ENCODE measurements at places on chromosomes 11 and 22.

DNA sequence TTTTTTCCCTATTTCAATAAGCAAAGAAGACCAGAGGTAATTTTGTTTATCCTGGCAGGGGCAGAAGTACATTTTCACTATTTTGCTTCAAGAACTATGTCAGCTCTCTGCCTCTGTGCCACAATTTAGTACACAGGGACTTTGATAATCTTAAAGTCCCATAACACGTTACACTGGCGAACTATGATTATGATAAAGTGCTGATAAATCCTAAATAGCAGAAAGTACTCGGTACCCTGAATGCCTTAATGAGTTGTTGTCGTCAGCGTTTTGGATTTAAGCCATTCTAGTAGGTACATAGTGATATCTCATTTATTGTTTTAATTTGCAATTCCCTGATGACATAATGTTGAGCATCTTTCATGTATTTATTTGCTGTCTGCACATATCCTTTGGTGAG lies 16.6 kb upstream of the PHOX2A start:
- DNase-seq = no peak

- DNase-seq = no peak
Observed at GRCh38 chr11:122128146-122128545, 12.1 kb upstream of the BLID start.

DNA sequence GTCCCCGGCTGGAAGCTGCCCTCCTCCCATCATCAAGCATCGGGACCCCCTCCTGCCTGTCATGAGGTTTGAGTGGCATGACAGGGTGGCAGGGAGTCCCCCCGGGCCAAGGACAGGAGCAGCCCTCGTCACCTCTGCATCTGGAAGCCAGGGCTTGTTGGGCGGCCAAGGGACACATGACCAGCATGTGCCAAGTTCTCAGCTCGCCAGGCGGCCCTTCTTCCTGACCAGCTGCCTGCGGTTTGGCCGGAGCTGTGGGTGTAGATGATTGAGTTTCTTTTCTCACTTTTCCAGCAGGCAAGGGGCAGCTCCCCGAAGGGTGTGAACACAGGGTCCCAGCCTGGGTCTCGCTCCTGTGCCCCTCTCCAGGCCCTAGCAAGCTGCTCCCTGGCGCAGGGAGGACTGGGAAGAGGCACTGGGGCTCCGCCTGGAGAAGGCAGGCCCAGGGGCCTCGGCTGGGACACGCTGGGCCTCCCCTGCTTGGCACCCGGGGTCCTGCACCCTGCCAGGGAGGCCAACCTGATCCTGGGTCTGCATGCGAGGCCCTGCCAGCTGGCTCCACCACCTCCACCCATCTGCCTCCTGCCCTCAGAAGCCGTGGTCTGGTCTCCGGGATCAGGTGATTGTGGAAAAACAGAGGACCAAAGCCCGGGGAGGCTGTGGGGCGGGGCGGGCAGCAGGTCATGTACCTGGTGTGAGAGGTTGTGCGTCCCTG lies 13.4 kb downstream of the ARHGAP8 start:
- DNase-seq = no peak

DNA sequence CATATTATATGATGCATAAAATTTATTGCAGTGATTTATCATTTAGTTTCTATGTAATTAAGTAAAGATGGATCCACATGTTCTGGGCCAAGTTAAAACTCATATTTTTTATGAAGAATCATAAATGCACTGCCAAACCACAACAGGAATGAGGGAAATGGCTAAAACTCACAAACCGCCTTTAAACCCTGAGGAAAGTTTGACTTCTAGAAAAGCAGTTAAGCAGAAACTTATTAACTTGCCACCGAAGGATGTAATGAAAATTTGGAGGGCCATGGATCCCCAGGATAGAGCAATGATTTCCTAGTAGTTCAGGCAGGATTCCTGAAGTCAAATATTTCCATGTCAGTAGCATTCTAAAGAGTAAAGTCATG lies 218.3 kb upstream of the CTSC start:
- DNase-seq = no peak

- DNase-seq = no peak
Observed at GRCh38 chr11:133388260-133388659, 144.0 kb downstream of the OPCML start.

- peak; percentile 48 for DNase-seq
Observed at GRCh38 chr11:67373648-67374570, 511 bp upstream of the CLCF1 start.

DNA sequence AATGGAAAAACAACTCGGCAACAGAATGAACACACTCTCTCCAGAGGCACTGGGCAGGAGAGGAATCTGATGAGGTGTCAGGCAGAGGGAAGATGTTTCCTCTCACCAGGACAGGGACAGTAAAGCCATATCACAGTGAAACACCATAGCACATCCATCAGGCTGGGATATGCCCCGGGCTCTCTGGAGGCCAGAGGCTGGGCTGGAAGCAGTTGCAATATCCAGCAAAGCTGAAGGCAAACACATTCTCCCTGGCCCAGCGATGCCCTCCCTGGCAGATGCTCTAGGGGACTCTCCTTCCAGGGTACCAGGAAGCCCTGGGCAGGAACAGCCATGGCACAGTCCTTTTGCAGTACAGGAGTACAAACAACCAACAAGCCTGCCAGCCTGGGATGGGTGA lies 11.1 kb downstream of the RSPH14 start:
- DNase-seq = no peak

DNA sequence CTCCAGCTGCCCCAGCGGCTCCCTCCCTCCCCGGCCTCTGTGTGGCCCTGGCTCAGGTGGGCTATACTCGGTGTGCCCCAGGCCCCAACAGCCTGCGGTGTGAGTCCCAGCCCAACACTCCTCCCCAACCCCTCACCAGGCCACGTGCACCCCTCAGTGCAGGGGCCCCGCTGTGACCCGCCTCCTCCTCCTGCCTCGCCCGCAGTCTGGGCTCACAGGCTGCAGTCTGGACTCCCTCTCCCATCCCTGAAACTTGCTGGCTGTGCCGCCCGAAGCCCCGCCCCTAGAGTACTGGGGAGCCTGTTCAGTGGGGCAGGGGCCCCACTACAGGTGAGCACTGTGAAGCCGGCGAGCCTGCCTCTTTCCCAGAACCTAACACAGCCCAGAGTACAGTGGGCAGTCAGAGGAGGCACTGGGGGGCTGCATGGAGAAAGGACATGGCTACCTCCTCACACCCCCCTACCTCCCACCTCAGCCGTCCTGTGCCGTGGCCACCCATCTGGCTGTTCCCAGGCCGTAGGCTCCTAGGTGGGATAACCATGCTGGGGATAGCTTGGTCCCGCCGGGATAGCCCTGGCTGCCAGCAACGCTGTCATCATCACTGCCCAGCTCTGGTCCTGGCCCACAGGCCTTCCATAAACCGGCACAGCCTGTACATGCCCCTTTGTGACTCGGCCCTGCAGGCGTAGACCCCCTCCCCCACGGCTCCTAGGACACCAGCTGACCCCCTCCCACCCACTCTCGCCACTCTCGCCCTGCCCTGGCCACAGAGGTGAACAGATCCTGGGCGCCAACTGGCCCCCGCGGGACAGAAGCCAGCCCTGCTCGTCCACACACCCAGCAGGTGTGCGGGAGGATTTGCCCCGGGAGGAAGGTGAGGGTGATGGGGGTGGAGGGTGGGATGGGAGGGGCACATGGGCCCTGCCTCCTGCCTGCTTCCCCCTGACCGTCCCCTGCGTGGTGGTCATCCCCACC lies 29.7 kb downstream of the CELSR1 start:
- DNase-seq = no peak

- no peak for DNase-seq
Observed at GRCh38 chr22:48118654-48119053, 1356.2 kb downstream of the TBC1D22A start.

GRCh38 chr11:111514216-111515031 lies at the start of gene HOATZ:
Gene HOATZ (plus strand): TSS chr11:111514778. CDS start chr11:111514785, 7 bp downstream.
- DNase-seq = no peak

GRCh38 chr11:120168108-120168959 lies 30.4 kb upstream of the TRIM29 start:
- DNase-seq = no peak

GRCh38 chr11:134349109-134349801 lies 17.5 kb downstream of the GLB1L2 start:
- no peak for DNase-seq

DNA sequence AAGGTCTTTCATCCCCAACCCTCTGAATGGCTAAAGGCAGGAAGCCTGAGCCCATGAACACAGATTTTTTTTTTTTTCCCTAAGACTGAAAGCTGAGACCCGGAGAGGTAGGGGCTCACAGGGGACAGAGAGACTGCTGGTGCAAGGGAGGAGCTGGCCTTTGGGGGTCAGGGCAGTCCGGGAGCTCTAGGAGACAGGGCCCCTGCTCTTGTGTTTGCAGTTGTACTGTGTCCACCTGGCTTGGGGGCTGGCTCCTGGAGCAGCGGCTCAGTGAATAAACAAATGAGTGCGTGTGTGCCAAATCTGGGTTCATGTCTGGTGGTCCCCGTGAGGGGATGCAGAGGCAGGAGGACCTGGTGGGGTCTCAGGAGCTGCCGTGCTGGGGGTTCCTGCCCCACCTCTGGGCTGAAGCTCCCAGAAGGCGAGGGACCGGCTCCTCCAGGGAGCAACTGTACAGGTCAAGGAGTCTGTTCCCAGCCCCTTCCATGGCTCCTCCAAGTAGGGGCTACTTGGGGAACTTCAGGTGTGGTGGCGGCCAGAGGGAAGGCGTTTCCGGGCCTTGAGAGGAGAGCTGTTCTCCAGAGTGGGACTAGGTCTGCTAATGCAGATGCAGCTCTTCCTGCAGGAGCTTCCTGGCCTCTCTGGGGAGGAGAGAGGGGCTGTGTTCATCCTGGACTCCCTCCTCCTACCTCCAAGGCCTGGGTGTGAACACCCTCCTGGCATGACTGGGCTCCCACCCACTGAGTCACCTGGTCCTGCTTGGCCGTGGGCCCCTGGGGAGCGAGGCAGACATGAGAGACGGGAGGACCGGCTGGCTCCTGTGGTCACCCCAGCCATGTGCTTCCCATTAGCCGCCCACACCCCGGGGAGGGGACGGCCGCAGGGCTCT lies 57.6 kb downstream of the FBXO7 start:
- no peak for DNase-seq

DNA sequence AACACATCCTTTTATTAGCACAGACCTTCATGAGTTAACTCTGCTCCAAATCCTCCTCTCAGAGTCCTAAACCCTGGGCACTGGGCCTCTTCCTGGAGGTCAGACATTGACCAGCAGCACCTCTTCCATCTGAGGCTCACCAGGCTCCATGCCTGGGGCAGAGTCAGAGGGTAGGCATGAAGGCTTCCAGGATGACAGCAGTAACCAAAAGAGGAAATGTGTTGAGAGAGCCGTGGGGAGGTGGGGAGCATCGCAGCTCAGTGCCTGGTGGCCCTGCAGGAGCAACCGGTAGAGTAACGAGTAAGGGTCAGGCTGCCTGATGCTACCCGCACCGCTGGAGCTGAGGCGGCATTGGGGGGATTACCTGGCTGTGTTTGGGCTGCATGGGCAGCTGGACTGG lies 9.4 kb upstream of the NAV2 start:
- no peak for DNase-seq

DNA sequence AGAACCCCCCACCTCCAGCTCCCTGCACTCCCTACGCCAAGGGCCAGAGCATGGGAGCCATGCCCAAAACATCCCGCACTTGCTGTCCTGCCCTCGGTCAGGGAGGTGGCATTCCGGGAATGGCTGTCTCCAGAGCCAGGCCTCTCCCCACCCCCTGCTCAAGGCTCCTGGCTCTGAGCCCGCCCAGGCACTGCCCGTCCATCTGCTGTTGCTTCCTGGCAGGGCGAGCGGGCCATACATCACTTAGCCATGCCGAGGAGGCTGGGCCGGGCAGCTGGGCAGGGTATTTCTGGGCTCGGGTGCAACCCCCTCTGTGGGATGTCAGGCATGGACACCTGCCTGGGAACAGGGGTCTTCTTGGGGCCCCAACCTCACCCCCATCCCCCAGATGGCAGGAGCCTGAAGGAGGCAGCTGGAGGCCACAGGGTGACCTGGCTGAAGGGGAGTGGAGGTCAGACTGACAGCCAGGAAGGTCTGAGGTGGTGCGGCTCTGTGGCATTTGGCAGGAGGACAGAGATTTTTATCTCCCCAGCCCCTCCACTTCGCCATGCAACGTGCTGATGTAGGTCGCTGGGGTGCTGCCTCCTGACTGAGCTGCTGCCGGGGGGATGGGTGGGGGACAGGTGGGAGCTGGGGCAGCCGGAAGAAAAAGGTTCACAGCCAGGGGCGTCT lies 8.7 kb upstream of the CABP7 start:
- no peak for DNase-seq

DNA sequence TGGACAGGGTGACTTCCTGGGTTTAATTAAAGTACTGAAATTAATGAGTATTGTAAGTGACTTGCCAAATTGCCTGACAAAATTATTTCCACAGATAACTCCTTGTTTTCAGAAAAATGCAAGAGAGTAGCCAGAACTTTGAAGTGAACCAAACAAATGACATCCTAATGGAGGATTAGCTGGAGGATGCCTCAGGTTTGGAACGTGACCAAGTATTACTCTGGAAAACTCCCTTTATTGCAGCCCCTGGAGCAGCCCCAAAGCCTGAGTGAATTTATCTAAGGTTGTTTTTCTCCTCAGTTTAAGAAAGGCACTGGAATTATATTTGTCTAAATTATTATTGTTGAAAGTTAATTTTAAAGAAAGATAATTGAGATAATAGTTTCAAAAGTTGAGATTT lies 343.6 kb upstream of the MTNR1B start:
- DNase-seq = no peak

GRCh38 chr22:28980326-28980725 lies 81.3 kb downstream of the C22orf31 start:
- no peak for DNase-seq

DNA sequence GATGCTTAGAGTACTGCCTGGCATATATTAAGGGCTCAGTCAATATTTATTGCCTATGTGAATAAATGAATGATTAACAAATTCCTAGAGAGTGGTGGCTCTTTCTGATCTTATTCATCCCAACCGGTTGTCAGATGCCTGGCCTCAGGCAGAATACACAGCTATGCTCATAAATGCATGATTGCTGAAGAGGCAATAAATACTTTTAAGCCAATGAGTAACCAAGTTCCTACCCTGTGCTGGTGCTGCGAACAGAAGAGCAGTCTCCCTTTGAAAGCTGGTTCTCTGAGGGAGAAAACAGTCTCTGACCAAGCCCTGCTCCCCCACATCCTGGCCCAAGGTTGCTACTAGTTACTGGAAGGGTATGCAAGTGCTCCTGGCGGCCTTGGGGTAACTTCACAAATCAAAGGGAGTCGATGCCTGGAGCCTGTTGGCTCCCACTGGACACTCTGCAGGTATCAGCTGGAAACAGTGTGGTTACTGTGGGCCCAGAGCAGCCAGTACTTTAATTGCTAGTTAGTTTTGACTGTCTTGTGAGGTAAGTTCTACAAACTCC lies 2.8 kb downstream of the USH1C start:
- DNase-seq = no peak

GRCh38 chr22:33737662-33738061 lies 182.6 kb downstream of the LARGE1 start:
- DNase-seq = no peak

- no peak for DNase-seq
Observed at GRCh38 chr11:84819128-84819527, 808.0 kb downstream of the DLG2 start.

GRCh38 chr22:27996529-27996925 lies 77.5 kb upstream of the PITPNB start:
- DNase-seq = no peak

- DNase-seq = no peak
Observed at GRCh38 chr11:111937461-111937769, 272 bp downstream of the DIXDC1 start.

Data from stimulated activated CD8-positive, alpha-beta memory T cell treated with anti-CD3 and anti-CD28 coated beads, Interleukin-7, amount 100 ng/mL, for 1 hour (primary cell).